Fibroblast of lung (primary cell): ENCODE measurements at places on chromosomes 4 and X. TPM values are rescaled to one million over a fixed set of nuclear protein-coding genes. Genes with fewer than 3 reads are reported as not detected.

DNA sequence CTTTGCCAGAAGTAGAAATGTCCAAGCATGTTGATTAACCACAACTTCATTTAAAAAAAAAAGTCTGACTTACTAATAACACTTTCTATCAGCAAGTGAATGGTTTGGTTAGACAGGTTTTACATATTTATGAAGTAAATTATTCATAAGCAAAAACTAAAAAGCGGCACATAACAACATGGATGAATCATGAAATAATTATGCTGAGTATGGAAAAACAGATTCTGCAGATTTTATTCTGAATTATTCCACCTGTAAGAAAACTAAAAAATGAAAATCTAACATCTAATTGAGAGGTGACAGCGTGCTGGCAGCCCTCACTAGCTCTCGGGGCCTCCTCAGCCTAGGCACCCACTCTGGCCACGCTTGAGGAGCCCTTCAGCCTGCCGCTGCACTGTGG is 173.5 kb downstream of the ADAM29 start:
- DNase-seq: no peak

- DNase-seq: no peak
Observed at GRCh38 chr4:94689155-94689860, 68.4 kb upstream of the BMPR1B start.

DNA sequence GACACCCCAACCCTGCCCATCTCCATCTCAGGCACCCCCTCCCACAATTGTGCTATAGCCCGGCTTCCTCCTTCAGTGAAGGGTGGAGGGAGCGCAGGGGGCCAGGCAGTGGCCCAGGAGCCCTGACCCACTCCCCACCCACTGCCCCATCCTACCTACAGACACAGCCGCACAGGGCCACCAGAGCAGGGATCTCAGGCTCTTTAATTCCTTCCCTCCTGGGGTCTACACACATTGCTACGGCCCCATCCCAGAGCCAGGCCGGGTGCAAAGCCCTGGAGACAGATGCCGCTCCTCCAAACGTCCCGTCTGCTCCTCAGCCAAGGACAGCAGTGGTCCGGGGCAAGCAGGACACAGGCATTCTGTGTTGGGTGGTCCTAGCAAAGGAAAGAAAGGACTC is 12.8 kb upstream of the DUSP9 start:
- DNase-seq: no peak

DNA sequence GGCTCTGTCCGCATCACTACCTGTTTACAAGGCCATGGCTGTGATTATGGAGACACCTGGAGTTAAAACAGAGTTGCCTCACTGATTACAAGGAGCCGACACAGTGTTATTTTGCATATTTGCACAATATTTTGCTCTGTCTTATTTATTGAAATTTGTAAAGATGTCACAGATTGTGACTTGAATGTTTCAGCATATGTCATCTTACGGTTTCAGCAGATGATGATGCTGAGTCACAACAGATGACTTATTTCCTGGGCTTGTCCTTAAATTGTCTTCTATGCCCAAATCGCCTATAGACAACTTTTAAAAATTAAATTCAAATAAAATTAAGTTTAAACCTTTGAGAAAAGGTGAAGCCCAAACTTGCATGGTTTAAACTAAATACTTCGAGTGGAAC is 87.1 kb upstream of the INPP4B start:
- DNase-seq: no peak

Gene SFRP2
- under 0.01 and 1.8 TPM in 2 replicates for total RNA-seq

- no peak for DNase-seq
Observed at GRCh38 chrX:13752141-13752540, 17.6 kb downstream of the OFD1 start.

DNA sequence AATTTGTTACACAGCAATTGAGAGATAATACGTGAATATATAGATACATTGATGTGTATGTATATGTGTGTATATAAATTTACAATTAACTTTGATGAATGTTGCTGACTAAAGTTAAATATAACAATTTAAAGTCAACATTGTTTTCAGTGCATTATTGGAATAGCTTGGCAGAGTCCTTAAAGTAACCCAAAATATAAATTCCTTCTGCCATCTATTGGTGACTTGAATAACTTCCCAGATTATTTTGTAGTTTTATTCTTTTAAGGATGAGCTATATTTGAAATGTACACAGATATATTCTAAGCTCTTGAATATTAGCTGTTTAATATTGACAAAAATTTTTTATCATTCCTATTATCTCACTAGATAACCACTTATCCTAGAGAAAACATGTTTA is 298.2 kb upstream of the FSTL5 start:
- DNase-seq: peak; percentile 6

DNA sequence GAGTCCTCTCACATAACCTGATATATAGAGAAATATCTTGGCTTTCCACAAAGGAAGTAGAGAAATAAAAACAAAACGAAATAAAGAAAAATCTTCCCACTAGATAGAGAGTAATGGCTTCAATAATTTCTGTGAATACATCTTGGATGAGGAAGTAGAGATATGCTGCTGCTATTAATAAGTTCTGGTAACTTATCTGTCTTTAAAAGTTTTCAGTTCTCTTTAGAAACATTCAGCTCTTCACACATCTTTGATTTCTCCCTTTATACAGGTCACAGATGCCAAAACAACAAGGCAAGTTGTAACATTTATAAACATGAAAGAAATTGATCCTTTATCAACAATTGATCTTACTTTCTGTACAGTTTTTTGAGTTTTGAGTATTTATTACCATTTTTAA is 615.8 kb downstream of the TRAM1L1 start:
- DNase-seq: no peak

Gene HPGDS
- total RNA-seq: not detected in 2 replicates

DNA sequence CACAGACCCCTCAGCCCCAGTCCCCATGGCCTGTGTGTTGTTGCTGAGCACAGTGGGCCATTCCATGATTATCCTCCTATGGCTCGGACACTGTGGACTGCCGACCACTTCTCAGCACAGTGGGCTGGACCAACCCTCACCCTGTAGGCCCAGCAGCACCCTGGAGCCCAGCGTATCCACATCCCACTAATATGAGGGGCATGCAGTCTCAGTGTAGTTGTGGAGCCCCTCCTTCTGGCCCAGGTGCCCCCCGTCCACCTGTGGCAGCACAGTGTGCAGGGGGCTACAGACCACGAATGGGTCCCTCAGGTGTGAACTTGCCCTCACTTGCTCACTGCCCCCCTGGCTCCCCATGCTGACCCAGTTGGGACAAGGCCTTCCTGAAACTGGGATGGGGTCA is 7.9 kb downstream of the SPON2 start:
- no peak for DNase-seq

DNA sequence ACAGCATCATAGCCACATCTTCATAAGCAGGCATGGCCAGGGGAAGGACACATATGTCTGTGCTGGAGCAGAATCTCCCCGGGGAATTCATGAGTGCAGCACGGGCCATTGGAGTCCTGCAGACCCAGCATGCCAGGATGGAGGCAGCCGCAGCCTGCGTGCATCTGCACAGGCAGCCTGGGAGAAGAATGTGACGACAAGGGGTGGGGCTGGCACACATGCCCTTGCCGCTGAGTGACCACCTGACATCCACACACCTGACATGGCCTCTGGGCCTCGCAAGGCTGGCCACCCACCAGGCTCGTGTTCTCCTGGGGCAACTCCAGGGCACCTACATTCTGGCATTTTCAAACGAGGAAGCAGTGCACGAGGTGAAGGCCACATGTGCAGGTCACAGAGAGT is 66.2 kb upstream of the AFAP1 start:
- DNase-seq: no peak

Gene FSTL5
- total RNA-seq: 0.33 TPM in 1 of 2 replicates, not detected in the other

Gene TRIM75
- not detected in 2 replicates for total RNA-seq

- no peak for DNase-seq
Observed at GRCh38 chr4:155735496-155735895, 23.3 kb upstream of the GUCY1B1 start.

DNA sequence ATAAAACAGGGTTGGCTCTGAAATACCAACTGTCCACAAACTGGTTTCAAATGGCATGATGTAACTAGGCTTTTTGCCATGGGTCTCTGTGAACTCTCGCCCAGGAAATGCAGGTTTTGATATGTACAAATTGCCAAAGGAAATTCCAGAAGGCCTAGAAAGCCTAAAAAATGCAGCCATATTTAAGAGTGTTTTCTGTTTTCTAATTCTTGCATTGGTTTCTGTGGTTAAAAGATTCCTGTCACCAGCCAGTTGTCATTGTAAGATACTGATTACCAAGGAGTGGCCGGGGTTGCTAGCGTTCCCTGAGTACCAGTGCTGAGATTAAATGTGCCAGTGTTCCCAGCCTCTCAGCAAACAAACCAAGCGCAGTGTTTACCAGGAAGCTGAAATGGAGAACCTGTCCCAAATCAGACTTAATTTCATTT is 53.9 kb upstream of the SORBS2 start:
- DNase-seq: peak; percentile 89

DNA sequence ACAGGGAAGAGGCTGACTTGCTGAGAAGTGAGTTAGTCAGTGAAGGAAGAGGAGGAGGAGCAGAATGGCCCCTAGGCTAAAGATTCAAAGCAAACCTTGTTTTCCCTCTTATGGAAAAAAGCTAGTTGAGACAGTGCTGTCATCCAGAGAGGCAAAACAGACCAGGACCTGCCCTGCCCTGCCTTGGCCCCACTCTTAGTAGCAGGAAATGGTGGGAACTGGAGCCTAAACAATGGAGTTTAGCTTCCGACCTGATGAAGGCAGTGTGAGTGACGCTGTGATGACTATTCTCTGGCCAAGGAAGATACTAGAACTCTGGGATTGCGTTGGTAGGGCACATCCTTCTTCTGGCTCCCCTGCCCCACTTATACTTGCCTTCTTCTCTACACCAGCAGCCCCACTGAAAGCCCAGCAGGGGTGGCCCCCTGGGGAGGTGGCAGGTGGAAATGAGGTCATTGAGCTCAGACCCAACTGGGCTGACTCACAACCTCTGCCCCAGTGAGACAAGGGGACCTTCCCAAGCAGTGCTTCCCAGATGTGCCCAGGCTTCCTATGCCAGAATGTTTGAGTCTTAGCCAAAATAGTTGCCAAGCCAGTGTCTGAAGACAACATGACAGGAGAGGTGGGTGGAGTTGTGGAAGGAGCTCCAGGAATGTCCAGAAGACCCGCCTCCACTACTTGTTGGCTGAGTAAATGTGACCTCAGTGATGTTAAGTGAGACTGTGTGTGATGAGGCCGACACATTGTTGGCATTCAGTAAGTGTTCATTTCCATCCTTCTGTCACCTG is 38.8 kb downstream of the MSN start:
- peak; percentile 81 for DNase-seq

DNA sequence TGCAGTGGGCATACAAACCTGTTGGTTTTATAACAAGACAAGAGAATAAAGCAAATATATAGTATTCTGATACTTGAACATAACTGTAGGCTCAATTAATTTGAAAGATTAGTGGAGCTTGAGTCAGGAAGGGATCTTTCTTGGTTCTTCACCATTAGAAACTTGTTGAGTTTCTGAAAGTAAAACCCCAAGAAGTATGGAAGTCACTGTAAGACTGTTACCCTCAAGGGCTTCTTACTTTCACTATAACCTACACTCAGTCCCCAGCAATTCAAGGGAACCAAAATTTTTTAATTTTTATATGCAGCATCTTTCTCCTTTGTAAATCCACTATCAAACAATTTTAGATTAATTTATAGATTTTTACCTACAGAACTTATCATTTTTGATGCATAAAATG is 2019.2 kb upstream of the ADGRL3 start:
- no peak for DNase-seq

Gene SLC2A9
- 2.3 and 2.8 TPM in 2 replicates for total RNA-seq

DNA sequence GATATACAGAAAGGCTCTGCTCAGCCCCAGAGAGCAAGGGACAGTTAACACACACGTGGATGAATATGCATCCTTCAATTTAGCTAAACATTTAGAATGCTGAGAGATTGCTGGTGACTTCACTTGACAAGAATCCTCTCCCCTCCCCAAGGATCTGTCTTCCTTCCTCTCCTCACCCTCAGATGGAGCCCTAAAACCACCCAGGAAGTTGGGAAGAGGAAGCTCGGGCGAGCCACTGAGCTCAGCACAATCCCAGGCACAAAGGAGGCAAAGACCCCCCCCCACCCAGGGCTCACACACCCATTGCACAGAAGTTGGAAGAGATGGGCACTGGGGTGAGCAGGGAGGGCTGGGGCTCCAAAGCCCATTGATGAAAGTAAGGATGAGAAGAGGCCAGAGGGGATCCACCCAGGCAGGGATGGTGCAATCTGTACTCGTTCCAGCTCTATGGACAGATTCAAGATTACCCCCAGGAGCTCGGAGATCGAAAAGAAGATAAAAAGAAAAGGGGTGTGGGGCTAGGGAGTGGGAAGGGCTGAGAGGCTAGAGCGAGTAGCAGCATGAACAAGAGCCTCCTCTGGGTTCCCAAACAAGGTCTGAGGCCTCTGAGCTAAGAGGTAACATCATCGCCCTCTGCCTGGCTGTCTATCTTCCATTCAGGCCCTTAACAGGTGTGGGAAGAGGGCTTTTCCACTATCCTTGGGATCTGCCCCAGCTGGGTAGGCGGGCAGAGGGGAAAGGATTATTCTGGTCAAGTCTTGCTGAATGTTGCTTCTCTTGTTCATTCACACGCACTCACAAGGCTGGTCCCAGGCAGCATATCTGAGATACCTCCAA is 1.2 kb downstream of the TFE3 start:
- DNase-seq: peak; percentile 69

DNA sequence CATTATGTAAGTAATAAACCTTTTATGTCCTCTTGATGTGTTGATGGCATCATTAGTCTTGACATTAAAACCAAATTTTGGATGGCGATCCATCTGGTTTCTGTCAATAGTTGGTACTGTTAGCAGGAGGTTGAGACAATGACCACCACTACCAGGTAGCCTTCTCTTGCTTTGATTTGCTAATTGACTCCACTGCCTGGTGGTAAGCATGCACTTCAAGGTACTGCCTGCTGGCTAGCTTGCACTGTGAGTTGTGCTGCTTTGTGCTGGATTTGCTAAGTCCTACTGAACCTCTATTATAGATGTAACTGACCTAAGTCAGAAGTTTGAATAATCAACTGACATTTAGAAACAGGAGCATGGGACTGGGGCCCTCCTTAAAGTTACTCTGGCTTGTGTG is 46.3 kb downstream of the ATP1B4 start:
- DNase-seq: no peak

- no peak for DNase-seq
Observed at GRCh38 chr4:102219129-102219528, 126.2 kb downstream of the SLC39A8 start.

Gene LRIT3
- under 0.01 TPM in 2 replicates for total RNA-seq

DNA sequence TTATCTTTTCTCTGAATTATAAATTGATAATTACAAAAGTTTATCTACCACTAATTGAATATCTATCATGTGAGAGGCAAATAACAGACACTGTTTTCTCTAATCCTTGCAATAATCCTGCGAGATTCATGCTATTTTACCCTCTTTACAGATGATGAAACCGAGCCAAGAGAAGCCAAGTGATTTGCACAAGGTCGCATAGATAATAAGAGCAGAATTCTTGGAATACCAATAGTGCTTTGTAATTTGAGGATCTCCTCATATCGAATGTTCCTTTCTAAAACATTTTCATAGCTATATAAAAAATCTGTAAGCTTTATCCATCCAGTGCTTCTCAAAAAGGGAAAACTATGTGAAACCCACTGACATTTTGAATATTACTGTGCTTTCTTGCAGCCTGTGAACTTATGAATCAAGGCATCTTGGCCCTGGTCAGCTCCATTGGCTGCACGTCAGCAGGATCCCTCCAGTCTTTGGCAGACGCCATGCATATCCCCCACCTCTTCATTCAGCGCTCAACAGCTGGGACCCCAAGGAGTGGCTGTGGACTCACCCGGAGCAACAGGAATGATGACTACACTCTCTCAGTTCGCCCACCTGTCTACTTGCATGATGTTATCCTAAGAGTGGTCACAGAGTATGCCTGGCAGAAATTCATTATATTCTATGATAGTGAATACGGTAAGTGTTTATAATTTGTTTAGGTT is 743.8 kb upstream of the ATOH1 start:
- peak; percentile 10 for DNase-seq

Gene PABPC5
- 4.4 and 4.5 TPM in 2 replicates for total RNA-seq
